ENCODE measurements at places on chromosomes 2 and 18. TPM values are rescaled to one million over a fixed set of nuclear protein-coding genes. Genes with fewer than 3 reads are reported as not detected.

Gene UGT1A10
- not detected for total RNA-seq

Gene KCNG2
- total RNA-seq = not detected

Gene FEV
- not detected for total RNA-seq

Gene SFTPB
- not detected for total RNA-seq

Gene ELOA2
- total RNA-seq = not detected

Gene LIPG
- 23.2 TPM for total RNA-seq

Gene SIX3
- 4.1 TPM for total RNA-seq

Gene FRZB
- total RNA-seq = under 0.01 TPM

Gene LCT
- total RNA-seq = not detected

Gene GALR1
- total RNA-seq = not detected

Gene TRABD2A
- total RNA-seq = 1.4 TPM

Gene PROM2
- 101 TPM for total RNA-seq

Gene NBAS
- 119 TPM for total RNA-seq

Gene TUBB8B
- under 0.01 TPM for total RNA-seq

Gene RAX
- not detected for total RNA-seq

Gene CKAP2L
- 0.07 TPM for total RNA-seq

Gene TMEM37
- total RNA-seq = not detected

Gene LAPTM4A
- 85.4 TPM for total RNA-seq
